Pancreas (tissue), 10 donors: ENCODE measurements at places on chromosomes 4 and X. TPM values are rescaled to one million over a fixed set of nuclear protein-coding genes. Genes with fewer than 3 reads are reported as not detected.
A peak's percentile ranks its signal among the peaks of the same experiment; 100 is the strongest.

DNA sequence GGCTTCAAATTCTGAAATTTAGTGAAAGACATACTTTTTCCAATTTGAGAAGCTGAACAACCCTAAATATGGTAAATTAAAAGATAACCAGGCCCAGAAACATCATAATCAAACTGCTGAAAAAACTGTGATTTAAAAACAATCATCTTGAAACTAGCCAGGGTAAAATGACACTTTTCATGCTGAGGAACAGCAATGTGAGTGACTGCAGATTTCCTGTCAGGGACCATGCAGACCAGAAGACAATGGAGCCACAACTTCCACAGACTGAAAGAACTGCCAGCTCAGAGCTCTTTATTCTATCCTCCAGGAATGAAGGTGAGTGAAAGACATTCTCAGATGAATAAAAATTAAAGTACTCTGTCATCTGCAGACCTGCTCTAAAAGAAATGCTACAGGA, 73.3 kb downstream of the NAT8L start:
- DNase-seq, result no peak

- no peak for DNase-seq
Observed at GRCh38 chr4:77930154-77930639, 67.6 kb downstream of the MRPL1 start.

DNA sequence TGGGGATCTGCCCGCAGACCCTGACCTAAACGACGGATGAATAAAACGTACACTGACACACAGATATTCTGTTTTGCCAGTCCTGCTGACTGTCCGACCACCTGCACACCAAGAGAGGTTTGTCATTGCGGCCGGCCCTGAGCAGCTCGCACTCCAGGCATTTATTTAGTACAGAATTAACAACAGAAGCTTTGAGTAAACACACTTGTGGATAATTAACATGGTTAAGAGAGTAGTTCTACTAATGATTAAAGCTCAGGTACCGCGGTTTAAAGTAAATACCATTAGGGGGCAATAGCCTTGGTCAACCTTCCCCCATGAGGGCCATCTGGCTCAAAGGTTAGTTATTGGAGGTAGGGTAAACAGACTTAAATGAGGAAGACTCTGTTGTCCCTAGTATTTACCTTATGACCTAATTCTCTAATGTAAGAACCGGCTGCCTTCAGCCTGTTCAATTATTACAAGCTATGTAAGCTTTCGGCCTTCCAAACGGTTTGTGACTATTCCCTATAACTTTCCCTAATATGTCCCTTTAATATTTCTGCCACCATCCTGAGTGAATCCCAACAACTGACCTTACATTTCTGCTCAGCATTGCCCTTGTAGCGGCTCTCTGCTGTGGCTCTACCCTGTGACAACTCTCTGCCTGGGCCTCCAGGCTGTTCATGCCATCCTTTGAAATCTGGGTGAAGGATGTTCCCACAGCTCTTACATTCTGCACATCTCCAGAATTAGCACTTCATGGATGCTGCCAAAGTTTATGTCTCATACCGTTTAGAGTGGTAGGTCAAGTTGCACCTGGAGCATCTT, 46.9 kb upstream of the SYTL5 start:
- DNase-seq, result no peak

The CCSER1 gene
- 6.8 TPM for total RNA-seq

- DNase-seq, result peak; percentile 55
Observed at GRCh38 chr4:26839534-26839951, 21.1 kb upstream of the STIM2 start.

The CSN1S1 gene
- not detected for total RNA-seq

DNA sequence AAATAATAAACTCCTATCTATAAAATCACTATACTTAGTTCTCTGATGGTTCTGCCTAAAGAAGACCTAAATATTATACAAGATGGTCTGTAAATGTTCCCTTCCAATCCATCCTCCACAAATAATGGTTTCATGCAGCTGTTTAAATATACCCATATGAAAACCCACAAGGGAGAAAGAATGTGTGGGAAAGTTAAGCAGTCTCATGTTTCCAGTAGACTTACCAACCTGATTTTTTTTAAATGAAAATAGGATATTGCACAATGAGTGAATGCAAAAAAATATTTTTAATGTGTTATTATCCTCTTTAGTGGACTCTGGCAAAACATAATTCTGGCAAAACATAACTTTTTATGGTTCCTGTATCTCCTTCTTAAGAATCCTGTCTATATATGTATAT, 23.3 kb downstream of the CAMK2D start:
- no peak for DNase-seq

GRCh38 chrX:39000802-39001201, 199.5 kb downstream of the MID1IP1 start:
- no peak for DNase-seq

DNA sequence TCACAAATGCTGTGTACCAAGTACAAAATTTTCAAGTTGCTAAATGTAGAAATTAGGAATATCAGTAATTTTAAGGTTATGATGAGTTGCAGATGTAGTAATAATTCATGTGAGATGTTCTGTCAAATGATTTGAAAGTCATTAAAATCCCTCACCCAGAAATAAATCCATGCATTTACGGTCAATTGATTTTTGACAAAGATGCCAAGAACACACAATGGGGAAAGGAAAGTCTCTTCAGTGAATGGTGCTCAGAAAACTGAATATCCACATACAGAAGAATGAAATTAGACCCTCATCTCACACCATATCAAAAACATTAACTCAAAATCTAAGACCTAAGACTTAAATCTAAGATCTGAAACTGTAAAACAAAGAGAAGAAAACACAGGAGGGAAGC, 12.9 kb upstream of the BMPR1B start:
- no peak for DNase-seq

- no peak for DNase-seq
Observed at GRCh38 chrX:8847360-8847759, 46.2 kb upstream of the FAM9A start.
